ENCODE measurements at places on chromosomes 5 and 9.

- DNase-seq = no peak
Measured at GRCh38 chr9:130239363-130239695, 26.2 kb upstream of the HMCN2 start.

DNA sequence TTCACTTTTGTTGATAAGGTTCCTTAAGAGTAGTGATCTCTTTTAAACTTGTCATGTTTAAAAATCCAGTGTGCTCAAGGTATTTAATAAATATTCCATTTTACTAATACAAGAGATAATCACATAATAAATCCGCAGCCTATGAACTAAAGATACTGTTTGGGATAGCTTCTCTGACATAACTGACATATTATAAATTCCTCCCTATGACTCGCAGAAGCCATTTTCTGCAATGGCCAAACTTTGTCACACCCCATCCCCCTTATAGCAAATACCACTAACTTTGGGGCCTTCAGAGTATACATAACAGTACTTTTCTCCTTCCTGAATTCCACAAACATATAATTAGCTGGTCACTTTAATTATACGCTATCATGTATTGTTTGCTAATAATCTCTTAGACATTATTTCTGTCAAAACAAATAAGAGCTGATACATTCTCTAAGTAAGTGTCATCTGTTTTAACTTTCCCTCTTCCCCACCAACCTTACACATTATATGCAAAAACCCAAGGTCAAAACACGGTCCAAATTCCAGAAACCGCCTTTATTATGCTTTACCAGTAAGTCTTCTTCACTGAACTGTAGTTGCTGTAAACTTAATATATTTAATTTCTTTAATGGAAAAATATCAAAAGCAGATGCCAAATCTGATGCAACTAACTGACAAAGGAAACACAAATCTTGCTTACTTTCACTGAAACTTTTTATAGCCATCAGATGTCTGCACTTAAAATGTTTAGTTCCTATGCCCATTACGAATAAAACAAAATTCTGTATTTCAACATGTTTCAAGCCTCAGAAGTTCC is 971 bp downstream of the TMEM267 start:
- DNase-seq = no peak

- no peak for DNase-seq
Measured at GRCh38 chr5:17918373-17919104, 284.3 kb downstream of the TAF11L14 start.

GRCh38 chr5:86880785-86881492 is 263.2 kb downstream of the COX7C start:
- DNase-seq = peak; percentile 11

DNA sequence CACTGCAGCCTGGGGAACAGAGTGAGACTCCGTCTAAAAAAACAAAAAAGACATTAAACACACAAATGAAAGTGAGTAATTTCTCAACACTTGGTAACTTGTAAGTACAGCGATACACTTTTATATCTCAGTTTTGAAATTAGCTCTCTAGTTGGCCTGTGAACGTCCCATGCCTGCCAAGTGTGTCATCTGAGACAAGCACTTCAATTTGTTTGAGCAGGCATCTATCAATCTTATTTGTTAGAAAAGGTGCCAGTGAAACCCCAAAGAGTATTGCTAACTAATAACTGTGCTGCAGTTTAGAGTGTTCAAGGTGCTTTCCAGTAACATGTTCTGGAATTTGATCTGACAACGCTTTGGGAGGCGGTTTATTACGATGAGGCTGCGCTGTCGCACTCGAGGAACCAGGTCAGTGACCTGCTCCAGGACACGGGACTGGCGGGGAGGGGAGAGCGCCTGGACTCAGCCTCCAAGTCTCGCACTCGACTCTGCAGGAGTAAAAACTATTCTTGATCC is 1.1 kb upstream of the SPIN1 start:
- peak; percentile 67 for DNase-seq

DNA sequence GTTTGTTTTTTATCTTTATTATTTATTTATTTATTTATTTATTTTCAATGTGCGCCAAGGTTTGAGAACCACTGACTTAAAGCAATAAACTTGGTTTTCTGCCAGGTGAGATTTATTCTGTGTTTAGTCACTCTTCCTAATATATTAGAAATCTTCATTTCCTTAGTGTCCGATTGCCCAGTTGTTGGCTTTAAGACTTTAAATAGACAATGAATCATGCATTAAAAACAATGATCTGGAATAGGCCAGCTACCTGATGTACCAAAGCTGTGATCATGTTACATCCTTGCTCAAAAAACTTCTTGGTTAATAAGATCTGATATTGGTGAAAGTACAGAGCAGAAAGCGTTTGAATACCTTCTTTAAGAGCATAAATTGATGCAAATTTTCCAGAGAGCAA is 52.1 kb upstream of the ERBIN start:
- no peak for DNase-seq
